ENCODE measurements at places on chromosomes 1 and 21.

GRCh38 chr1:47938520-47938919, 58.7 kb downstream of the TRABD2B start:
- DNase-seq: no peak

DNA sequence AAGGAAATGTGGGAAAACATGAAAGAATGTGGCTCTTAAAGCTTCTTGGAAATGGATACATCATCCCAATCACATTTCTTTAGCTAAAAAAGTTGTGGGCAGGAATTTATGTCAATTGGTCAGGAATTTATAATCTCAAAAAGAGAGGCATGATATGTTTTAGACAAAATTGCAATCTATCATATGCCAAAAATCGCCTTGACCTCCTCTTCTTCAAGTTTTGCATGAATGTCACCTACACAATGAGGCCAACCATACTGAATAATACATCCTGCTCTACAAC, 42.4 kb downstream of the ATP6V1G3 start:
- DNase-seq: no peak

DNA sequence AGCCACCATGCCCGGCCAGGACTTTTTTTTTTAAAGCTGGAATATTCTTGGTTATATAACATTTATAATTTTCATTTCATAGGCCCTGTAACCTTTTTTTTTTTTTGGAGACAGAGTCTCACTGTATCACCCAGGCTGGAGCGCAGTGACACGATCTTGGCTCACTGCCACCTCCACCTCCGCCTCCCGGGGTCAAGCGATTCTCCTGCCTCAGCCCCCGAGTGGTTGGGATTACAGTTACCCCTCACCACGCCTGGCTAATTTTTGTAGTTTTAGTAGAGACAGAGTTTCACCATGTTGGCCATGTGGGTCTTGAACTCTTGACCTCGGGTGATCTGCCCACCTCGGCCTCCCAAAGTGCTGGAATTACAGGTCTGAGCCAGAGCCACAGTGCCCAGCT, 12.6 kb downstream of the ZYG11B start:
- no peak for DNase-seq

GRCh38 chr1:224052772-224053171, 61.1 kb upstream of the FBXO28 start:
- peak; percentile 41 for DNase-seq

- no peak for DNase-seq
Measured at GRCh38 chr1:169081503-169082123, 24.9 kb upstream of the ATP1B1 start.

Measured in RCC 7860 (cell line).